Activated CD8-positive, alpha-beta T cell treated with anti-CD3 and anti-CD28 coated beads for 36 hours (primary cell): ENCODE measurements at places on chromosomes 3 and 15. TPM values are rescaled to one million over a fixed set of nuclear protein-coding genes. Genes with fewer than 3 reads are reported as not detected.

DNA sequence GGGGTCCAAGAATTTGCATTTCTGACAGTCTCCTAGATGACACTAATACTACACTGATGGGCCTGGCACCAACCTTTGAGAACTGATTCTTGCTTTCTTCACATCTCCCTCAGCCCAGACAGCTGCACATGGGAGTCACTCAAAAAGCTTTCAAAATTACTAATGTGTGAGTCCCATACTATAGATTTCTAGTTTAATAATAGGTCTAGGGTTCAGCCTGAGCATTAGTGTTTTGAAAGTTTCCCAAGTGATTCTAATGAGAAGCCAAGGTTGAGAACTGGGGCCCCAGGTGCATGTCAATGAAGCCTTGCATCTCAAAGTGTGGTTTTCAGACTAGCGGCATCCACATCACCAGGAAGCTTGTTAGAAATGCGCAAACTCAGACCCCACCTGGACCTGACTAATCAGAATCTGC lies 159.9 kb upstream of the CMC1 start:
- no peaks in the 10 kb centered on the region for H3K36me3 ChIP-seq
- H3K27ac ChIP-seq: no peak overlapping the region
- no peaks in the 10 kb centered on the region for H3K4me1 ChIP-seq
- no peaks in the 10 kb centered on the region for H3K27me3 ChIP-seq

DNA sequence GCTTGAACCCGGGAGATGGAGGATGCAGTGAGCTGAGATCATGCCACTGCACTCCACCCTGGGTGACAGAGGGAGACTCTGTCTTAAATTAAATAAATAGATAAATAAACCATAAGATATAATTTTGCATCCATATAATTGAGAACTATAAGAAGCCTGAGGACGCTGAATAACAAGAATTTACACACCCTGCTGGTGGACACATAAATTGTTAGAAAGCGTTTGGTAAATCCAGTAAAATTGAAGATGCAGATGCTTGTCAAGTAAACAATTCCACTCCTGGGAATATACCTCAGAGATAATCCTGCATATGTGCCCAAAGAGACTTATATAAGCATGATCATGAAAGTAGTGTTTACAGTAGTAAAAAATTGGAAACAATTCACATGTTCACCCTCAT lies 41.7 kb downstream of the TTC23 start:
- H3K4me3 ChIP-seq: no peak overlapping the region
- no peaks in the 10 kb centered on the region for H3K4me1 ChIP-seq
- peaks cover 12% of the 10 kb centered on the region for H3K27me3 ChIP-seq
- no peak for DNase-seq

The LSMEM2 gene
- total RNA-seq: not detected

- H3K4me3 ChIP-seq: no peak overlapping the region
- peaks cover 2% of the 10 kb centered on the region for H3K4me1 ChIP-seq
- no peak overlapping the region for H3K27ac ChIP-seq
- no peak for DNase-seq
Measured at GRCh38 chr15:80582816-80583423, 112.2 kb upstream of the ABHD17C start.

- H3K27me3 ChIP-seq: no peaks in the 10 kb centered on the region
- H3K27ac ChIP-seq: no peak overlapping the region
- DNase-seq: no peak
- peaks cover 28% of the 10 kb centered on the region for H3K4me1 ChIP-seq
- H3K36me3 ChIP-seq: peaks cover 8% of the 10 kb centered on the region
Measured at GRCh38 chr3:171245796-171246765, 214.1 kb downstream of the TNIK start.

GRCh38 chr3:14909250-14909649 lies 38.1 kb upstream of the NR2C2 start:
- H3K36me3 ChIP-seq: no peaks in the 10 kb centered on the region
- no peaks in the 10 kb centered on the region for H3K4me1 ChIP-seq
- no peak overlapping the region for H3K27ac ChIP-seq
- H3K27me3 ChIP-seq: peaks cover 1% of the 10 kb centered on the region
- no peak overlapping the region for H3K4me3 ChIP-seq

DNA sequence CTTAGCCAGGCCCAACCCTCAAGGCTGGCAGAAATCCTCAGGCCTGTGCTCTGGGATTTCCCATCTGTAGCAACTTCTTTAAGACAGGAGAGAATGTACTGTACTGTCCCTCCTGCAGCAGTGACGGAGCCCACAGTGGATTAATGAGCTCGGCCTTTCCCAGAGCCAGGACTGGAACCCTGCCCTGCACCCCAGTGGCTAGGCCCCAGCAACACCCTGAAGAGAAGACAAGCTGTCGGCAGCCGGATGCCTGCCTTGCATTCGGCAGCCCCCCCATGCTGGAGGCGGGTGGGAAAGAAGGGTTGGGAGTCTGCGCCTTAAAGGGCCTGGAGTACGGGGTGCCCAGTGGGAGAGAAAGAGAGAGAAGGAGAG lies 32.0 kb downstream of the KLHL25 start:
- H3K36me3 ChIP-seq: no peaks in the 10 kb centered on the region
- no peak for DNase-seq
- no peaks in the 10 kb centered on the region for H3K4me1 ChIP-seq
- no peaks in the 10 kb centered on the region for H3K27me3 ChIP-seq

- H3K27ac ChIP-seq: no peak overlapping the region
- H3K4me1 ChIP-seq: no peaks in the 10 kb centered on the region
- DNase-seq: no peak
Measured at GRCh38 chr3:57048052-57048671, 12.3 kb upstream of the SPATA12 start.

- H3K27ac ChIP-seq: peak overlapping the region; percentile 86
- no peak for DNase-seq
- peaks cover 20% of the 10 kb centered on the region for H3K4me1 ChIP-seq
- peaks cover 50% of the 10 kb centered on the region for H3K36me3 ChIP-seq
- no peaks in the 10 kb centered on the region for H3K27me3 ChIP-seq
Measured at GRCh38 chr15:99683000-99683670, 50.1 kb downstream of the LYSMD4 start.

The GOLGA8H gene
- total RNA-seq: 0.34 TPM

The SAMMSON gene
- not detected for total RNA-seq
